ENCODE measurements at places on chromosomes 11 and 22.

DNA sequence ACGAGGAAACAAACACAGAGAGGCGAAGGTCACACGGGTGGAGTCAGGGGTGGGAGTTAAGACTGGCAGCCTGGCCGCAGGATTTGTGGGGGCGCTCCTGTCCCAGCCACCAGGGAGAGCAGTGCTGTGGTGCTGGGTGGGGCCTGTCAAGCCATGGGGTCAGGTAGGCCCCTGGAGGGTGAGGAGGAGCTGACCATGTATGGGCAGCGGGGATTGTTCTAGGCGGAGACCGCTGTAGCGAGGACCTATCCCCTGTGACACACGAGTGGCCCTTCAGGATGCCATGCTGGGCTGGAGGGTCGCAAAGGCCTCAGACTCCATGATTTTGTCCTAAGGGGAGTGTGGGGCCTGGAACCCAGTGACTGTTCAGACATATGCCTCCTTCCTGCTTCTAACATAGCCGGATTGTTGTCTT lies 1.6 kb upstream of the RPS19BP1 start:
- no peak for DNase-seq

DNA sequence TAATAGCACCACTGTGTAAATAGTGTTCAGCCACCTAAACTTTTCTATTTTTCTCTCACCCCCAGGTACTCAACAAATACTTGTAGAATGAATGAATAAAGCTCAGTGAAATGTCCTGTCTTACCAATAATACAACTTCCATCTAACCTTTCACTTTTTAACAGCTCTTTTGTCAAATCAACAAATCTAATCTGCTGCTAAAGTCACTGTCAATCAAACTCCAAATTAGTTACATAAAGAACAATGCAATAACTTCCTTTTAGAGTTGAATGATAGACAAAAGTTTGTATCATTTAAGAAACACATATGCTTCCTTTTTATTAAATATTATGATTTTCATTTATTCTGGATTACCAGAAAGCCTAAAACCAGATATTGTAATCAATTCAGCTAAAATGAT lies 34.7 kb upstream of the C11orf58 start:
- DNase-seq, result no peak

DNA sequence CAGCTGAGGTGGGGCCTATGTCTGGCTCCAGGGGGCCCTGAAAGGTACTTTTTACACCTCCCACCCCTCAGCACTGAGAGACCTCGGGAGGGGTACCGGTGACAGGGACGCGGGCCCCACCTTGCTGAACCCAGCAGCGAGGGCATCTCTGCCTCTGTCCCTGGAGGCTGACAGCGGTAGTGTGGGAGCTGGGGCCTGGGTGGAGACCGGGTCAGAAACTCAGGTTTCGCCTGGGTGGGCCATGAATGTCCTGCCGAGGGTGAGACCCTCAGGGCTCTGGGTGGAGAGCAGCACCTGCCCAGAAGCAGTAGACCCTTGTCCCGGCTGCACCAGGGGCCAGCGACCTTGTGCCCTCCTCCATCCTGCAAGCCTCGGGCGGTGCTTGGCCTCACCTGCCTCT lies 22.2 kb downstream of the PTDSS2 start:
- DNase-seq, result no peak

- DNase-seq, result no peak
These were observed 49.7 kb downstream of the RTL6 start for GRCh38 chr22:44448271-44448830.

GRCh38 chr11:114192841-114193389 lies 103.3 kb upstream of the NNMT start:
- DNase-seq, result no peak

DNA sequence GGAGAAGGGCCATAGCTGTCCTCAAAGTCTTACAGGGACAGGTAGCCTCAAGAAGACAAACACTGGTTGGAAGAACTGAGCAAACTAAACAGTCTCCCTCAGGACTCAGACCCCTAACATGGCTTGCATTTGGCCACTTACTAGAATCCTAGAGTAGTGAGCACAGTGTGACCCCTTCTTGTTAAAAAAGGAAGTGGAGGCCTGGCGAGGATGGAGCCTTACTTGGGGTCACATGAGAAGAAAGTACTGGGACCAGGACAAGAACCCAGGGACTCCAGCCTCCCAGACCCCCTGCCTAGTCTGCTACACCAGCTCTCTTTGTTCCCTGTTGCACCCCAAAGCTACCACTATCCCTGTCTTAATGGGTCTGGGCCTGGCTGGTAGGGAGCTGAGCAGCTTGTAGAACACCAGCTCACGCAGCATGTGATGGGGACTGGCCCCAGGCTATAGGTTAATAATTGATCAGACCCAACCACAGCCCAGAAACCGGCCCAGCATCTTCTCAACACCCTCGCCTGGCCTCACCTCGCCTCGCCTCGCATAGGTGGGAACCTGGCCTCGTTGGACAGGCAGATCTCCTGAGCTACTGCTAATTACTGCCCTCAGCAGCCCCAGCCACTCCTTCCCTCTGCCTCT lies 17.6 kb downstream of the DGAT2 start:
- no peak for DNase-seq

- DNase-seq, result no peak
These were observed 4.8 kb upstream of the CAT start for GRCh38 chr11:34433899-34434298.

DNA sequence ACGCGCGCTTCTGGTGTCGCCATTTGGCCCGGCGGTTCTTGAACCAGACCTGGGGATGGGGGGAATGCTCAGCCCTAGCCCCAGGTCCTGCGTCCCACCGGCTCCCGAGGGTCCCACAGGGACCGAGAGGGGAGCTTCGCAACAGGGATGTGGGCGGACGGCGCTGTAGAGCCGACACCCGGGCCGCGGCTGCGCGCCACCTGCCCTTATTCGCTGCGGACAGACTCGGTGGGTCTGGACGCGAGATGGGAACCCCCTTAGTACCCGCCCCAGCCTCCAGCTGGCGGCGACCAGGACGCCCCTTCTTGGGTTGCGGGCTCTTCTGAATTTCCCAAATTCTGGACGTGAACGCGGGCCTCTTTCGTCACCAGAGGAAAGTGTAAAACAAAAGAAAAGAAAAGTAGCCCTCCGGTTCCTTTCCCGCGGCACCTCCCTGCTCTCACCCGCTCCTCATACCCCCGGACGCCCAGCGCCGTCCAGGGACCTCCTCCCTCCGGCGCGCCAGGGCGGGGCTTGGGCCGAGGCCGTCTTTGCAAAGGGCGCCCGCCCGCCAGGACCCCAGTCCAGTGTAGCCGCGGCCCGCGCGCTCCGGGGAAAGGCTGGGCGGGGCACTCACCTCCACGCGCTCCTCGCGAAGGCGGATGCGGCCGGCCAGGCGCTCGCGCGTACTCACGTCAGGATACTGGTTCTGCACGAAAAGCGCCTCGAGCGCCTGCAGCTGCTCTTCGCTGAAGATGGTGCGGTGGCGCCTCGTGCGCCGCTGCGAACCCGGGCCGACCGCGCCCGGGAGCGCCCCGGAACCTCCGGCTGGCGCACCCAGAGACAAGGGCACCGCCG lies 827 bp downstream of the GSC2 start:
- peak; percentile 4 for DNase-seq

- peak; percentile 61 for DNase-seq
These were observed 66.5 kb downstream of the GGTLC2 start for GRCh38 chr22:22710719-22711531.

DNA sequence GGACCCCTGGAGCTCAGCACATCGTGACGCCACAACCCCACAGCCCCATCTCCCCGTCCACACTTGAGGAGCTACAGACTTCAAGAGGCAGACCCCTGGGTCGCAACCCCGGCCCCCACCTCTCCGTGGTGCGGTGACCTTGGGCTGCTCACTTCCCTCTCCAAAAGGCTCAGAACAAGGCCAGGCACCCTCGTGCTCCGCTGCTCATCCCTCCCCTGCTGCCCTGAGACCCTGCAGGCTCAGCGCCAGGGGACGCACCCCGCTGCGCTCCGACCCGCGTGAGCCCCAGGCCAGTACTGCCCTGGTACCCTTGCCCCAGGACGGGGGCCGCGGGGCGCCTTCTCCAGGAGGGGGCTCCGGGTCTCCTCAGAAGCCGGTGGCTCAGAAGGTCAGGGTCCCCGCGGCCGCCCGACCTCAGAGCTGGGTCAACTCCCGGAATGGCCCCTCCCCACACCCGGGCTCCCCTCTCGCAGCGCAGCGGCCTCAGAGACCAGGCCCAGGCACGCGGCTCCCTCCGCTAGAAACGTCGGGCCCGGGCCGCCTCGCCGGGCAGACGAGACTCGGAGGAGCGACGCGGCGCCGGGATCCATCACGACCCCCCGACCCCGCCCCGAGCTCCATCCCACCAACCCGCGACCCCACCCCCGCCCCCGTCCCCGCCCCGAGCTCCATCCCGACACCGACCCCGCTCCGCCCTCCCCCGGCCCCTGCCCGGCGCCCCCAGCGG lies 563 bp downstream of the GATD1 start:
- DNase-seq, result peak; percentile 41

DNA sequence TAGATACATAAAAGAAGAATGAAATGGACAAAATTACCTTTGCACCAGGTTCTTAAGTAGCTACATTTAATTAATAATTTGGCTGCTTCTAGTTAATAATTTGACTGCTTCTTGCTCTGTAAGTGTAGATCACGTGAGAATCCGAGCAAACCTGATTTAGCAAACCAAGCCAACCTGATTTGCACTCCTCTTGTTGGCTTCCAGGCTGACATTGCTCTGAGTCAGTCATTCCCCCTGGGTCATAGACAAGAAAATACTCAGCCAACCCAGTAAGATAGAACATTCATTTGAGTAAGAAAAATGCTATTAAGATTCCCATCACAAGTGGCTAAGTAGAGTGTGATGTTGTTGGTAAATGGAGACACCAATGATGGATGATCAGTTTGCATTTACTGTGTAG lies 304.1 kb downstream of the C11orf87 start:
- DNase-seq, result no peak

- DNase-seq, result peak; percentile 27
These were observed 61.3 kb downstream of the IGLL5 start for GRCh38 chr22:22948651-22949571.

DNA sequence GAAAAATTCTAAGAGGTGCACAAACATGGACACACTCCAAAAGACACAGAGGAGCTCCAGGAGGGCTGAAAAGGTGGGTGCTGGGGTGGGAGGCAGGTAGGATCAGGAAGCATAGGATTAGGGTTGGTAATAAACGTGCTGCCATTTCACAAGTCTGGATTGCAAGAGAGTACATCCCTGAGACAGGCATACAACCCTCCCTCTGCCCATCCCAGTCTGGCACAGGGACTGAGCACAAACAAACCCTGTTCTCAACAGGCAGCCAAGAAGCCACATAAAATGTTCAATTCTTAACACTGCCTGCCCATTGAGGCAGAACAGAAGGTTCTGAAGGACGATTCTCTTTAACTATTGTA lies 18.5 kb downstream of the SLC35F2 start:
- DNase-seq, result no peak

GRCh38 chr11:74453373-74453975 lies 13.9 kb downstream of the KCNE3 start:
- DNase-seq, result peak; percentile 81

GRCh38 chr11:120539667-120540369 lies 28.3 kb downstream of the GRIK4 start:
- DNase-seq, result no peak

DNA sequence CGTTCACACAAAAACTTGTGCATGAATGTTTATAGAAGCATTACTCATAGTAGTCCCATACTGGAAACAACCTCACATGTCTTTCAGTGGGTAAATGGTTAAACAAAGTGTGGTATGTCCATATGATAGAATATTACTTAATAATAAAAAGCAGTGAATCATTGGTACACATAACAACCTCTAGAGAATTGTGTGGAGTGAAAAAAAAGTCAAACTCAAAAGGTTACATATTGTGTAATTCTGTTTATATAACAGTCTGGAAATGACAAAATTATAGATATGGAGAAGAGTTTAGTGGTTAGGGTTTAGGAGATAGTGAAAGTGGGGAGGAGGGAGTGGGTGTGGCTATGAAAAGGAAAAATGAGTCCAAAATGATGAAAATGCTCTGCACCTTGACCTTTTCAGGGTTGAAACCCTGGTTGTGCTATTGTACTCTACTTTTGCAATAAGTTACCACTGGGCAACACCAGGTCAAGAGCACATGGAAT lies 243.4 kb upstream of the DDI1 start:
- no peak for DNase-seq

DNA sequence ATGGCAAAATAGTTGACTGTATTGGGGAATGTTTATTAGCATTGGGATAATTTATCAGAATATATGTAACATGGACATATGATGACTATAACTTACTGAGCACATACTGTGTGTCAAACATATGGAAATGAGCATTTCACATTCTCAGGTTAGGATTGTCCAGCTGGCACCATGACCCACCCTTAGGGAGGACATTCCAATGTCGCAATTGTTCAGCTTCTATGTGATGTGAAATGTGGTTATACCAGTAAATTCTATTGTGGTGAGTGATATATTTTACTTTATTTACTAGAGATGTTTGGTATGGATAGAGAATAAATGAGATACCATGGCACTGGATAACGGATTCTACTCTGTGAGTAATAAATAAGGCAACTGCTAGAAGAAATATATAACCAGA lies 50.4 kb downstream of the OR4A47 start:
- DNase-seq, result no peak

- DNase-seq, result peak; percentile 62
These were observed 26.4 kb downstream of the TXN2 start for GRCh38 chr22:36454916-36455570.

DNA sequence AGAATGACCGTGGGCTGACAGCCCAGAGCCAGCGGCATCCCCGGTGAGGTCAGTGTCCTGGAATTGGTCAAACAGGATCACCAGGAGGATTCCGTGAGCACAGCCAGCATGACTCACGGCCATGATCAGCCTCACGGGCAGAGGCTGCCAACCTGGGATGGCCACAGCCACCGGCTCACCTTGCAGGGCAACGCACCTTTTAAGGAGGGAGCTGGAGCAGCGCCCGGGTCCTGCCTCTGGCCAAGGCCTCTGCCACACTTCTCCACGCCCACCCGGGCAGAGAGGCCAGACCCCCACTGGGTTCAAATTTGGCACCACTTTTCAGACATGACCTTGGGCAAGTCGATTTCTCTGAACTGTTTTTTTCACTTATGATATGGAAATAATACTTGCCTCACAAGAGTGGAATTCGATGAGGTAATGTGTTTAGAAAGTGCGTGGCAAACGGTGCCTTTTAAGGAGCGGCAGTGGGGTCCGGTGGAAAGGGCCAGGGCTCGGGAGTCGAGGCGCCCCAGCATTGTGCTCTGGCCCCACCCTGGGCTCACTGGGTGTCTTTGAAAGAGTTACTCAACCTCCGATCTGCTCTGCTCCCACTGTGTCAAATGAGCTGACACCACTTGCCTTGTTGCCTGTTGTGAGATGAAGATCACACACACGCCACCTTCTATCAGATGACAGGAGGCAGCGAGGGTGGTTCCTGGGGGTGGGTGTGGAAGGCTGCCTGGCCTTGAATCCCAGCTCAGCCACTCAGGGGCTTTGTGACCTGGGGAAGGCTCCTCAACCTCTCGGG lies 16.0 kb downstream of the TXN2 start:
- DNase-seq, result no peak

GRCh38 chr11:35836205-35836604 lies 107.7 kb upstream of the LDLRAD3 start:
- DNase-seq, result no peak

DNA sequence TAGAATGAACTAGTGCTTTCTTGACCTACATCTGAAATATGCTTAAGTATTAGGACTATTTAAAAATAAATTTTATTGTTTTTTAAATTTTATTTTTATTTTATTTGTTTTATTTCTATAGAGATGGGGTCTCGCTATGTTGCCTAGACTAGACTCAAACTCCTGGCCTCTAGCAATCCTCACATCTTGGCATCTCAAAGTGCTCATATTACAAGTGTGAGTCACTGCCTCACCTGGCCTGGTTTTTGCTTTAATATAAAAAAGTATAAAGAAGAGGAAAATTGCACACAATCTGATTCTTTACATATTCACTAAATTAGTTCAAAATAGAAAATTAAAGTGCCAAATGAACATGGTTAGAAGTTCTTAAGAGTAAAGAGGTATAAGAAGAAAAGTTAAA lies 37.5 kb downstream of the HEPHL1 start:
- DNase-seq, result no peak
